NCI-H1436 treated with DMSO at 0.1 percent for 48 hours (cell line): ENCODE measurements at places on chromosomes 13 and 19.

DNA sequence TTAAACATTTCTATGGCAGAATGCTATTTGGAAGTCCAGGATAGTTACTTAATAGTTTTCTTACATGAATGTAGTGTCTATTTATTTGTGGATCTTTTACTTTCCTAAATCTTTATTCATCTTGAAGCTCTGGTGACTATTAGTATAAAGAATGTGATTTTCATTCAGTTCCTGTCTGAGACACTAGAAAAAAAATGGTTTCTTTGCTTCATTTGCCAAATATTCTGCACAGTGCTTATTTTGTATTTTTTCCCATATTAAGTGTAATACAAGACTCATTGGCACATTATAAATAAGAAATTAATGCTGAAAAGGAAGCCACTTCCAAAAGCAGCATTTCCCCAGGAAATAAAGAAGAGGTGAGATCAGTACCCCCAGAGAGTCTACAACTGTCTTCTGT lies 109.8 kb downstream of the POSTN start:
- no peak for DNase-seq

DNA sequence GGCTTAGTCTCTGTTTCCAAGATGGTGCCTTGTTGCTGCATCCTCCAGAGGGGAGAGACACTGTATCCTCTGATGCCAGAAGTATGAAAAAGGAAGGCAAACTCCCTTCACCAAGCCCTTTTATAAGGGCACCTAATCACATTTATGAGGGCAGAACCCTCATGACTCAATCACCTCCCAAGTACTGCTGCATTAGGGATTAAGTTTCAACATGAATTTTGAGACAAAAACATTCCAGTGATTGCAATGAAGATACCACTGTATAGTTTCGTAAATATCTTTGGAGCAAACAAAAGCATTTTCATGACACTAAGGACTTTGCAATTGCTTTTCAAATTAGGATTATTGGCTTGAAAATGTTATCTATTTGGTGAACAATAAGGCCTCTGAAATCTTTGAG lies 63.8 kb downstream of the RNF17 start:
- no peak for DNase-seq

GRCh38 chr19:38893341-38893771 lies 6.1 kb downstream of the SIRT2 start:
- DNase-seq, result no peak

GRCh38 chr19:57675881-57676280 lies 5.9 kb upstream of the ZNF551 start:
- no peak for DNase-seq
